Foreskin fibroblast (primary cell): ENCODE measurements at places on chromosomes 7 and 10.

DNA sequence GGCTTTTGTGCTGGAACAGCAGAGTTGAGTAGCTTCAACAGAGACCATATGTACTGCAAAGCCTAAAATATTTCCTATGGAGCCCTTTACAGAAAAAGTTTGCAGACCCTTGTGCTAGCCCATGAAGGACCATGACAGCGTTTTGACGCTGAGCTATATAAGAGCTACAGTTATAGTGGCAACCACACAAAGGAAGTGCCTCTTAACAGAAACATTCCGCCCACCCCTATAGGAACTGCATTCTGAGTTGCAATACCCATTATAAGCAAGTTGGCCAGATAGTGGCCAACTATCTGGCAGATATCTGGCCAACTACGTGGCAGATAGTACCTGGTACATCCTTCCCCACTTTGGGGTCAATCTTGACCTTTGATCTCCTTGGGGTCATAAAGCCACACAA lies 47.5 kb upstream of the DMBT1 start:
- no peak for DNase-seq

- DNase-seq: no peak
These were observed 86.3 kb downstream of the GPR158 start for GRCh38 chr10:25261110-25261509.

DNA sequence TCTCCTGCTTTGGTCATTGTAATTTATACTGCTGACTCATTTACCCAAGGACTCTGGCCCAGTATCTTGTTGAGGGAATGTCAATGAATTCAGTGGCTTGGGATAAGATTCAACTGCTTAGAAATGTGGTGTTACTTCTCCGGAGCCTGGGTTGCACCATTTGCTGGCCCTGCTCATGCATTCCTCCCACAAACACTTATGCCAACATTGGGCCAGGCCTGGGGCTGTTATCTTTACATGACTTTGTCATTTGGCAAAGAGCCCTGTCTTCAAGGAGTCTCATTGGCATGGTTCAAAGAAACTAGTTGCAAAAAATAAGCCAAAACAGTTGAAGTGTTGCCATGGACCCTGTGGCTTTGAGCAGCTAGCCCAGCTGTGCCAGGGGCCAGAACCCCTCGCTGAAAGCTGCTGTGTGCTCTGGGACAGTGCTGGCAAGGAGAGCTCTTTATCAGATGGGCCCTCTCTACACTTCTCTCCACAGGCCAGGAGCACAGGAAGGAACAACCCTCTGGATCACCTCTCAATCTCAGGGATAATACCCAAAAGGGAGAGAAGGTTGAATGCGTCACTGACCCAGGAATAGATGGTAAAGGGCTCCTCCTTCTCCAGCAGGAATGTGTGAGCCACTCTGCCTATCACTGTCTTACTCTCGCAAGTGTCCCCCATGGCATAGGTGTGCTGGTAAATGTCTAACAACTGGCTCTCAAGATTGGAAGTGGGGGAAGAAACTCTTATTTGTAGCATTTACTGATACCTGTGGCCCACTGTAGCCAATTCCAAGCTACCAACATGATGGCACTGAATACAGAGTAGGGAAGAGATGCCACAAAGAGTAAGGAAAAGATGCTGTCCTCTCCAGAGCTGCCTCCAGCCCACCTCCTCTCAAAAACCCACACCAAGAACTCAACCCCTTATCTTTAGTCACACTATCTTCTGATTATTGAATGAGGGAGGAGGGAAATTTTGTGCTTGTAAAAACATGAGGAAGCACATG lies 23.5 kb upstream of the PDE1C start:
- peak; percentile 19 for DNase-seq

DNA sequence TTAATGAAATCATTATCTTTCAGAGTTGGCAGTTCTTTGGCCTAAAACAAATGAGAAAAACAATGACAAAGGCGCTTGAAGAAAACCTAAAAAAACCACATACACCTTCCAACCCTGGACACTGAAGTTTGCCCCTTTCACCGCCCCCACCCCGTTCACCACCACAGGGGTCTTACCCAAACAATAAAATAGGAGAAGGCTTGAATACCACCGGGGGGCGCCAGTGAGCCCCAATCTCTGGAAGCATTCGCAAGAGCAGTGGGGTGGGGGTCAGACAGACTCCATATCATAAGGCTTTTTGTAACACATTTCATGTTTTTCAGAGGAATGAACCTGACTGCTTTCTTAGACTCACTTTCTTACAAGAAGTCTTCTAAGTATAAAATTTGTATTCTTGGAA lies 163.6 kb downstream of the PIP4K2A start:
- DNase-seq: no peak

GRCh38 chr7:73761854-73762658 lies 8.0 kb downstream of the CLDN3 start:
- DNase-seq: no peak

DNA sequence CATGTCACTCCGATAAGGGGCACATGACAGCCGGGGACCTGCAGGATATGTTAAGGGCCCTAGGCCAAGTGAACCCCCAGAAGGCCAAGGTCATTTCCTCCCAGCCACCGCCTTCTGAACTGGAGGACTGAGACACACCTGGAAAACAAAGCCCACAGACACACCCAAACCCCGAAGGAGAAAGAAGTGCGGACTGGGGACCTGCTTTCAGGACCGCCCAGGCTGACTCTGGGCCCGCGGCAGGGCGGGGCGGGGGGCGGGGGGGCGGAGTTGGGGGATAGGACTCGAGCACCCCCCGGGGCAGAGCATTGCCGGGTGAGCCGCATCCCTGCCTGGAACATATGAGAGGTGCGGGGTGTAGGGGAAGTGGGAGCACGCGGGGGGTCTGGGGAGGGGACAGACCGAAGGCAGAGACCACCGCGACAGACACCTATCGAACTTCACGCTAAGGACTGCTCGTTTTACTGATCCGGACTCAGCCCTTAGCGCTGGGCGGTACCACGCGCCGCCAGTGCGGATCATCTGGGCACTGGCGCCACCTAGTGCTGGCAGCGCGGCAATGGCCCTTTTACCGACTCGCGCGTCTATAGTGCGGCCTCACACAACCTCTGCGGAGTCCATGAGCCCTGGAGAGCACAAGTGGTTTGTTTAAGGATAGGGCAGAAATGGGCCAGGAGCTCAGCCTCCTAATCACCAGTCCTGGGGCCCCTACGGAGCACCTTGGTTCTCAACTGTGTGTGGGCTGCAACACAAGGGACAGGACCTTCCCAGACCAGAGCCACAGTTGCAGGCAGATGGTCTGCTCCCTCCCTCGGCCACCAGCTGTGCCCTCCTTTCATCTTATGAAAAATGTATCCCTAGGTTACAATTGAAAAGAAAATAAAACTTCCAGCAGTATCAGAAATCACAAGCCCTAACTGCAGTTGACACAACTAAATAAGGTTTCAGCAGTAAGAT lies 157.6 kb downstream of the HERPUD2 start:
- DNase-seq: peak; percentile 61

DNA sequence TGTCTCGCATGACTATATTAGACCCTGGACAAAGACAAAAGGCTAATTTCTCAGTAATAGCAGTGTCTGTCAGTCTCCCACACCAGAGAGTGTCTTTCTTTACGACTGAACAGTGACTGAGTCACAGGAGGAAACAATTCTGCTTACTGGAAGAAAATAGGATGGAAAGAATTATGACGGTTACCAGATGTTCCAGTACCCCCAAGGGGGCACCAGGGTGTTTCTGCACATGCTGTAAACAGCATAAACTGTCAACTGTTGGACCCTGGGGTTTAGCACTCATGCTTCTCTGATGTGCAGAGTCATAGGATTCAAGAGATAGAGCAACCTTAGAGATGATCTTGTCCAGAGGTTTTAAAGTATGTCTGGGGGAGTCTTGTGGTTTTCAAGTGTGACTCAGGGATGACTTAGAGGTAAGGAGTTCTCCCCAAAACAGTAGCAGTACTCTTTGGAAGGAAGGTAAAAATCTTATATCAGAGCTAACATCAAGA lies 291.7 kb downstream of the THSD7A start:
- peak; percentile 66 for DNase-seq

GRCh38 chr10:85447690-85448089 lies 918.9 kb downstream of the GRID1 start:
- no peak for DNase-seq

- DNase-seq: no peak
These were observed 52.5 kb upstream of the NRP1 start for GRCh38 chr10:33386926-33387325.

GRCh38 chr7:111183321-111183720 lies 92.4 kb downstream of the LRRN3 start:
- no peak for DNase-seq

GRCh38 chr7:105734233-105734632 lies 142.2 kb downstream of the ATXN7L1 start:
- no peak for DNase-seq

GRCh38 chr7:110922906-110923305 lies 168.0 kb upstream of the LRRN3 start:
- DNase-seq: peak; percentile 67

GRCh38 chr10:53406532-53406931 lies 633.9 kb upstream of the MBL2 start:
- DNase-seq: no peak

- DNase-seq: no peak
These were observed 93.2 kb downstream of the CFTR start for GRCh38 chr7:117572856-117573620.

- DNase-seq: peak; percentile 68
These were observed 40.4 kb downstream of the CNNM1 start for GRCh38 chr10:99369551-99369950.

GRCh38 chr10:86363184-86363832 lies 3.3 kb downstream of the GRID1 start:
- no peak for DNase-seq

- DNase-seq: peak; percentile 1
These were observed 795 bp downstream of the LHFPL3 start for GRCh38 chr7:104328970-104329825.

- no peak for DNase-seq
These were observed 308.1 kb downstream of the TFEC start for GRCh38 chr7:115722302-115722977.

DNA sequence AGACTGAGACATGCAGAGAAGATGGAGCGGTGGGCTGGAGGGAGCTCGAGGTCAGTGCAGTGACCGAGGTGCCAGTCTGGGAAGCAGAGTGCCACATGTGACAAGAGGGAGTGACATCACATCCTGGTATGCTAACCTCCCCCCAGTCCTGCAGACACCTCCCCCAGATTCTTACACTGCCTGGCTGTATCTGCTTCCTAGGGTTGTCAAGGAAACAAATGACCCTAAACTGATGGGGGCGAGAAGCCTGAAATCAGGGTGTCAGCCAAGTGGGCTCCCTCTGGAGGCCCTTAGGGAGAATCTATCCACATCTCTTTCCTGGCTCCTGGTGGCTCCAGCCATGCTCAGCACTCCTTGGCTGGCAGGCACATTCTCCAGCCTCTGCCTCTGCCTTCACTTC lies 316.1 kb upstream of the ZMIZ1 start:
- DNase-seq: no peak

DNA sequence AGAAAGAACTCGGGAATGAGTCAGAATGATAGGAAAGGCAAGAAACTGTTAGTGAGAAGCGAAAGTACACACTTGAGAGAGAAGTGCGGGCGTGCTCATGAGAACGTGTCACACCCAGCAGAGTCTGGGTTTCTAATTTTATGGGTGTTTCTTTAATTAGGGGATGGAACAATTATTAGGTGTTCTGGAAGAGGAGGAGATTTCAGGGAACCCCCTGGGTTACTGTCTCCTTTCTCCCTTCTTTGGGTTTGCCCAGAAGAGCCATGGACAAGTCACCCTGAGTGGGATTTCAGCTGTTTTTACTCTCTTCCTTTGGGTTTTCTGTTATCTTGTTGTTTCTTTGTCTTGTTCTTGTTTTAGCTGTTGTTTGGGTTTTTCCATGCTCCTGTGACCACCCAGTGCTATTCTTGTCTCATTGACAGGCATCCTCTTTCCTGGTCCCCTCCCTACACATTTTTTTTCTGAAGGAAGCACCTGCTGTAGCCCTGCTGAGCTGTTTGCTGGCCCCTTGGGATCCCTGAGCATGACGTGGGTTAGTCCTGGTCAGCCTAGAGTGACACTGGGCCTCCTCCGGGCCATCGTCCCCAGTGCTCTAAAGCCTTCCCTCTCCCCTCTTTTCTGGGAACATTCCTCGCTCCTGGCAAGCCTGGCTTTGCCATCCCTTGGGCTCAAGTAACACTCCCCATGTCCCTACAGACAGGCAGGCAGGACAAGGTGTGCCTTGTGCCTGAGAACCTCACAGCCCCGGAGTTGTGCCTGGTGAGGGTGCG lies 3.5 kb downstream of the SH2D4B start:
- DNase-seq: no peak

DNA sequence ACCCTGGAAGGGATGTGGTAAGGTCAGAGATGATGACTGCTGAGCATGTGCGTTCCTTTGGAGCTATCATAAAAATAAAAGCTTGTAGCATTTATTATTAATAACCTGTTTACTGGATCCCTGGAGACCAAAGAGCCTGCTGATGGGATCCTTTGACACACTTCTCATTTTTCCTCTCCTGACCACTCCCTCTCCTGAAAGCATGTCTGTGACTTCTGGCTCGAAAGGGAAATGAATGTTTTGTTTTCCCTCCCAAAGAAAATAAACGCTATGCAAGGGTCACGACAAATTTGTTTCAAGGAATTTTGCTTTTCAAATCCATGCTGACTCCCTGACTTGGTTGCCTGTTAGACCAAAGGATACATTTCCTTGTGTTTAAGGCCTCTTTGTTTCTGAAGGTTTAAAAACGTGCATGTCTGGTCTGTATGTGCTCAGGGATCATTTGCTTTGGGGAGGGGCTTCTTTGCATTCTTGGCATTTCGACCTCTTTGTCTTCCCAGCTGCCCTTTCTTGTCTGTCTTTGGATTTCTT lies 185.1 kb upstream of the AGK start:
- no peak for DNase-seq

DNA sequence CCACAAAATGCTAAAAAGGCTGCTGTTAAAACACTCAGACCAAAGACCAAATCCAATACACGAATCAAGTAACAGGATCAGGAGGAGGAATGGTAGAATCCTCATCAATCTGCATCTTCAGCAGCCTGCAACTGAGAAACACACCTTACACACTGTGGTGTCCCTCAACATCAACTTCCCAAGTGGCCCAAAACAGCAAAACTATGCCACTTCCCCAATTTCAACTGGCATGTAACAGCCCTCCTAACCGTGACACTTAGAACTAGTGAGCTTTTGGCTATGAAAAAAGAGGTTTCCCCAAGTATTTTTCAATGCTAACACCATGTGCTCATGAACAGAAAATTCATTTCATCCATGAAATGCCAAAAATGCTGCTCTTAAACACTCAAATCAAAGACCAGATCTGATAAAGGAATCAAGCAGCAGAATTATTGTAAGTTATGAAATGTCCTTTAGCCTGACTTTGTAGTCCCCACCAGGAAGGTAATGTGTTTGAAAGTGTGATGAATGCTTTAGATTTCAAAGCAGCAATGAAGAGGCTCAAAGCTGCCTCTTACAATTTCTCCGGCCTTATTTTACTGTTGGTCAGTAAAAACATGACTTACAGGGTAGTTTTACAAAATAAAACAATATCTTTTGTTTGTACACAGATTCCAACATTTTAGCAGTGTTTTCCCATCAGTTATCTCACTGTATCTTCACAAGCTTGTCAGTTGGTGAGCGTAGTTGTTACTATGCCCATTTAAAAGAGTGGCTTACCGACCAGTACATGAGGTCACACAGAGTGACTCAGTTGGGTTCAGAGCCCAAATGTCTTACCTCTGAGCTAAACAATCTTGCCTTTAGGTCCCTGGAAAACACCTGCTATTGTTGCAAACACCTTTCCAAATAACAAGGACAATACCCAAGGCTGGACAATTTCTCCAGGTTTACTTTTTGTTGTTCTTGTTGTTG lies 65.7 kb upstream of the ASAH2 start:
- no peak for DNase-seq
